ENCODE measurements at places on chromosomes 6 and 20.

GRCh38 chr6:141758430-141758829 lies 374.3 kb upstream of the GJE1 start:
- DNase-seq, result no peak

DNA sequence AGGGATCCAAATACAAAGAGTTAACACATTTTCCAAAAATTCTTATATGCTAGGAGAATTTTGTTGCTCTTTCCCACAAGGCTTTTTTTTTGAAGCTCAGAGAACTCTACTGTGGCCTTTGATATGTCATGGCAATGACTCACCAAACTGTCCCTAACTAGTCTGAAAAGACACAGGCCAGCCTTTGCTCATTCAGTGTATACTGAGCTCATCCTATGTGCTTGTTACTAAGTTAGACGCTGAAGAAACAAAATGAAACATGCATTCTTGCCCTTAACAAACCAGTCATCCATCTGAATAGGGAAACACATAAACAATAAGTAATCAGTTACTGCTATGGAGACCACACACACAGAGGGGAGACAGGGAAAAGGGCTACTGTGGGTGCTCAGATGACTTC lies 291.8 kb downstream of the FOXC1 start:
- DNase-seq, result no peak

DNA sequence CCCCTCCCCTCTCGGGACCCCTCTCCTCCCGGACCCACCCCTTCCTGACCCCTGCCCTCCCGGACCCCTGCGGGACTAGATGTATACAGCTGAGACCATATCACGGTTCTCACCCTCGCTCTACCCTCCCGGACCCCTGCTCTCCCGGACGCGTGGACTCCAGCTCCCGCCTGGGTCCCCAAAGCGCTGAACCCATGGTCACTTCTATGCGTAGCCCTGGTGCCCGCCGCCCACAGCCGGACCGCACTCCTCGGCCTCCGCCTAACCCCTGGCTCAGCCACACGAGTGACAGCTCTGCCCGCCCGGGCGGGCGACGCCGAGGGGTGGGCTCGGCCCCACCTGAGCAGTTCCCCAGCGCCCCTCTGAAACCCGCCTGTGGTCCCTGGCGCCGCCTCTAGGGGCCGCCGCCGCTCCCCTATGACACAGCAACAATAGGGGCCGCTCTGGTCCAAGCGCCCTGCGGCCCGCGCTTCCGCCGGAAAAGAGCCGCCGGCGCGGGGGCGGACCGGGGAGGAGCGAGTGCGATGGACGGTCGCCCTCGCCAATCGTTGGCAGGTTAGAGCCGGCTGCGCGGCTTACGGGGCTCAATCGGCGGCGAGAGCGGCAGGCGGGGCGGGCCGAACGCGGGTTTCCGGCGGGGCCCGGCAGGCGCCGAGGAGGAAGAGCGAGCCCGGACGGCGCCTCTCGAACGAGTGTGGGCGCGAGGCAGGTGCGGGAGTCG lies at the start of gene ADRM1:
Gene ADRM1, plus strand, starts transcription at position 657 of the 721 bp plus-strand sequence. CDS start 572 bp downstream, outside the sequence.
- peak; percentile 100 for DNase-seq

DNA sequence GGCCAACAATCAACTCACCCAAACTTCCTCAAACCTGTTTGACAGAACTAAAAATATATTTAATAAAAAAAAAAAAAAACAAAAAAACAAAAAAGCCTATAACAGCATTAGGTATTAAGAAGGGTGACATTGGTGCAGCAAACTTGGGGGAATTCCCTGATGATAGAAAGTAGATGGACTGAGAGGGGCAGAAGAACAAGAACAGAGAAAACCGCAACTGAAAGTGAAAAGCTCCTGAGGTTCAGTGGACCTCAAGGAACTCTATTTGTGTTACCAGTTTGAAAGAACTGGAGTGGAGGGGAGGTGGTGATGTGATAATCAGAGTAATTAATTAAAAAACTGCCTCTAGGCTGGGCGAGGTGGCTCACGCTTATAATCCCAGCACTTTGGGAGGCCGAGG lies 53.8 kb downstream of the MACROD2 start:
- DNase-seq, result no peak

DNA sequence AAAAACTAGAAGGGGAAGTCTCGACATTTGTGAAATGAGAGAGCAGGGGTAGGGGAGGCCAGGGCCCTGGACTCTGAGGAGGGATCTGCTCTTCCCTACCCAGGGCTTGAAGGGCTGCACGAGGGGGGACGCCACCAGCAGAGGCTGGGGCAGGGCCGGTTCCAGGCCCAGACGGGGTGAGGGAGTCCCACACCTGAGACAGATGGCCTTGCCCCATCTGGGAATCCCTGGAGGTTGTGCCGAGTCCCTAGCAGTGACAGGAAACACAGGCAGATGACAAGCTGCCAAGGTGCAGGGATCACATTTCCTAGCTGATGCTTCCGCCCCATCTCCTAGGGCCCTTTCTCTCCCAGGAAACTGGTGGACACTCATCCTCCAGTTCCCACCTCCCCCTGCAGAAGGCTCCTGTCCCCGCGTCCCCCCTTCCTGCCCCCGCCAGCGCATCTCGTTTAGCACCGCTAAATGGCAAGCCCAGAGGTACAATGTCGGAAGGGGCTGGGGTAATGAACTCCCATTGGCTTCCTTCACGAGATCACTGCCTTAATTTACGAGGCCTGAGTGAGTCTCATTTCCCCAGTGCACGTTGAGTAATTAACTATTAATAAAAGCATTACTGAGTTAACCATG lies 35.2 kb upstream of the CDH22 start:
- DNase-seq, result no peak

DNA sequence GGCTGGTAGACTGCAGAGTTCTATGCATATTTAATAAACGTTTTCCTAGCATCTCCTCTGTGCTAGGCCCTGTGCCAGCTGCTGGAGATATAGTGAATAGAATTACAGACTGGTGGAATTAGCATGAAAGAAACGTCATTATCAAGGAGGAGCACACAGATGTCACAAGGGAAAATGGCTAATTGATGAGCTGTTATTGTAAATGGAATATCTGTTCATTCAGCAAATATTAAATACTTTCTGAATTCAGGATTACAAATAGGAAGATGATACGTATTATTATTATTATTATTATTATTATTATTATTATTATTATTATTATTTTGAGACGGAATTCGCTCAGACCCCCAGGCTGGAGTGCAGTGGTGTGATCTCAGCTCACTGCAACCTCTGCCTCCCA lies 1.2 kb downstream of the AAR2 start:
- DNase-seq, result no peak

DNA sequence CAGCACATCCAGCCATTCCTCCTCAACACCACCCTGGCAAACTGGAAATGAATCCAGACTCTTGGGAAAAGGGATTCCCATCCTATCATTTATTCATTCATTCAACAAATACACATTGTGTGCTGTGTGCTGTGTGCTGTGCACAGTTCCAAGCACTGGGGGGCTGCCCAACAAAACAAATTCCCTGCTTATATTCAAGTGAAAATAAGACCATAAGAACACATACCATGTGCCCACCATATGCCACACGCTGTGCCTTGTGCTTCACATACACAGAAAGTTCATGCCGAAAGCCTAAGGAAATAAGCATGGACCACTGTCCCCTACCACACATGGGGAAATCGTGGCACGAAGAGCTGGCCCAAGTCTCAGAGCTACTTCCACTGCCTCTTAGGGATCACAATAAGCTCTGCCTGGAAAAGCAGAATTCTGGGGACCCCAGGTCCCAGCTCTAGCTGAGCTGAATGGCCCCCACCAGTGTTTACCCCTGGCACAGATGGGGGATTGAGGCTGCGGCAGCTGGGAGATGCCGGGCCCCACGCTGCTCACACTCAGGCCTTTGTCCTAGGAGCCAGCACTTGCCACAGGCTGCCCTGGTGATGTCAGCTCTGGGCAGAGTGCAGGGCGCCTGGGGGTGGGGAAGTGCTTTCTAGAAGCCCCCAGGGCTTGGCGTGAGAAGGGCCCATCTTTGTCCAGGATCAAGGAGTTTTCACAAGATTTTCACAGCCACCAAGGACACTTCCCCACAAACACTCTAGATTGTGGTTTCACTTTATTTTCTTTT lies 99.6 kb downstream of the PREX1 start:
- DNase-seq, result no peak

GRCh38 chr6:168089186-168090063 lies 10.4 kb upstream of the FRMD1 start:
- no peak for DNase-seq

DNA sequence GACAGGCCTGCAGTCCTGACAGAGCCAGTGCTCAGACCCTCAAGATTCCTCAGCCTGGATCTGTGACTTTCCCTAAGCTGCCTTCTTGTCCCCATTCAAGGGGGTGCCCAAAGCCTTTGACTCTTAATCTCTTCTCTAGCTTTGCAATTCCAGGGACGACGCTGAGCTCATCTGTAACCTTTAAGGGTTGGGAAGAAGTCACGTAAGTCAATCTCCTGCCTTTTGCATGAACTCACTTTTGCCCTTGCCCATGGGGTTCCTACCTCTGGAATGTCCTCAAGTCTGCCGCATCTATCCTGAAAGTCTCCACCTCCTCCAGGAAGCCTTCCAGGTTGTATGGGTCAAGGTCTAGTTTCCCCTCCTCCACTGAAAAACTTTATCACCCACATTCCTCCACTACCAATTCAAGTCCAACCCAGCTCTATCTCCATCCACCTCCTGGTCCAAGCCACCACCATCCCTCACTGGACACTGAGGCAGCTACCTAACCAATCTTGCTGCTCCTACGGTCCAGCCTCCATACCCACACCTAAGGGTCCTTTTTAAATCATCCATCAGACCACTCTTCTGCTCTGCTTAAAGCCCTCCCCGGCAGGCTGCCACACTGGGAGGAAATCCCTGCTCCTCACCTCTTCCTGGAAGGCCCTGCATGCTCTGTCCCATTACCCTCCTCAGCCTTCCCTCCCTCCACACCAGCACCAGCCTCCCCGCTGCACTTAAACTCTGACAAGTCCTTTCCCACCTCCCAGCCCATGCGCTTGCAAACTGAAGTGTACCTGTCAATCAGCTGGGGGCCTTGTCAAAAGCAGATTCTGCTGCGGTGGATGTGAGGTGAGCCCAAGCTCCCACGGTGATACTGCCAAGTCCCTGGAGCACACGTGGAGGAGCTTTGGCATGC lies 29.7 kb downstream of the PREX1 start:
- no peak for DNase-seq

DNA sequence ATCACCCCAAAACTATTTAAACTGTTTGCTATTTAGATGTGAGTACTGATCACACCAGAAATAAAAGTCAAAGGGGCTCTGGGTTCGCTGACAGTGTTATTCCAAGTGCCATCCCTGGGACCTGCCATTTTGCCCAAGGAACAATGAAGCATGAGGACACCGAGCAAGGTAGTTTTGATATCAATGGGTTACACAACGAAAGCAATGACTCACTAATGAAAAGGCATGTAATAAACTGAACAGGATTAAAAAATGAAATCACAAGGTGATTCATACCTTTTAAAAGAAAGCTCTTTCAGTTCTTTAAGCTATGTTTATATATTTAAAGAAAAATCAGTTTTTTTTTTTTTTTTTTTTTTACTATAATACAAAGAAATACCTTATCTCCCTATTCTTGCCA lies 102.0 kb downstream of the HS3ST5 start:
- peak; percentile 46 for DNase-seq

GRCh38 chr20:24836041-24836533 lies 113.0 kb upstream of the CST7 start:
- DNase-seq, result no peak

- DNase-seq, result no peak
Measured at GRCh38 chr20:20690676-20691476, 21.6 kb downstream of the RALGAPA2 start.

GRCh38 chr6:11251553-11252360 lies 19.3 kb upstream of the NEDD9 start:
- peak; percentile 36 for DNase-seq

DNA sequence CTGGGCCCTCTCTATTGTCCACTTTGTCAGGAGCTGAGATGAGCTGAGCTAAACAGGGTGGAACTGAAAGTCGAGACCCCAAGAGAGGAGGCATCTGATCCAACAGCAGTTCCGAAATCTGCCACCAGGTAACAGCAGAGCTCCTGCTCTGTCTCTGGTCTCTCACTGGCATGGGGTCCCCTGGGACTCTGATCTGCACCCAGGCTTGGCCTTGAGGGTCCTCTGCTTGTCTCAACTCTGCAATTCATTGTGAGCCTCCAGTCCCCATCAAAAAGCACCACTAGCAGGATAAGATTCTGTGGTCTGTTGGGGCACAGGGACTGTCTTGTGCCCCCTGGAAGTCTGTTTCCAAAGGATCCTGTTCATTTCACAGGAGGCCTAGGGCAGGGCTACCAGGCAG lies 62.5 kb upstream of the TOP1 start:
- DNase-seq, result no peak

GRCh38 chr6:167806061-167806700 lies 20.5 kb upstream of the AFDN start:
- DNase-seq, result no peak

DNA sequence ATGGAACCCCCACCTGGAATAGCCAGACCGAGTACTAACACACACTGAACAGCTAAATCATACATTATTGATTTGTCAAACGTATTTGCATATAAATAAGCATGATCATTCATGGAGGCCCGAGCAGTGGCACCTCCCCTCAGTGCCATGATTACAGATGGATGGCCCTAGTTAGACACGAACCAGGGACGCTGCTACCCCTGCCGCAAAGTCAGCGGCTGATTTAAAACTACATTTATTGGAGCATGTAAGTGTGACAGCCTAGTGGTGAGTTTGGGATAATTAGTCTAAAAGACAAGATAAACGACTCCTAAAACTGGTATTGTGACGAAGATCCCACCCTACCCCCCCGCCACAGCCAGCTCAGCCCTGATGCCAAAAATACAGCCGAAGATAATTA lies 159.1 kb upstream of the MAFB start:
- no peak for DNase-seq

GRCh38 chr6:148179786-148180185 lies 162.9 kb upstream of the SASH1 start:
- peak; percentile 15 for DNase-seq

DNA sequence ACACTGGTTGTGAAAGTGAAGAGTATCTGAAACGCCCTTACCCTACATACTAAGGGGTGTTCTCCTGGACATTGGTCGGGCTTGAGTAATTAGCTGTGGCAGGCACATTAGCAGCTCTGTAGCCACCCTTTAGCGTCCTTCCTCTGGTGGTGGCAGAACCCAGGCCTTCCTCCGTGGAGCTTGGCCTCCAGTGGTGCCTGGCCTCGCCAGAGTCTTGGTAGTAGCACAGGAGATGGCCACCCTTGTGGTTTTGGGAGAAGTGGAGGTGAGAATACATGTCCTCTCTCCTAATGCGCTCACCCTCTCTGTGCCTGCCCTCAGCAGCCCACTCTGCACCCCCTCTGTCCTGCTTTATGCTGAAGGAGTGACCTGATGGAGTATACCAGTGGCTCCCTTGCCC lies 17.6 kb upstream of the UQCC2 start:
- no peak for DNase-seq

GRCh38 chr6:143949535-143949934 lies 58.5 kb downstream of the PLAGL1 start:
- no peak for DNase-seq

- no peak for DNase-seq
Measured at GRCh38 chr6:144220031-144220790, 64.9 kb upstream of the UTRN start.

DNA sequence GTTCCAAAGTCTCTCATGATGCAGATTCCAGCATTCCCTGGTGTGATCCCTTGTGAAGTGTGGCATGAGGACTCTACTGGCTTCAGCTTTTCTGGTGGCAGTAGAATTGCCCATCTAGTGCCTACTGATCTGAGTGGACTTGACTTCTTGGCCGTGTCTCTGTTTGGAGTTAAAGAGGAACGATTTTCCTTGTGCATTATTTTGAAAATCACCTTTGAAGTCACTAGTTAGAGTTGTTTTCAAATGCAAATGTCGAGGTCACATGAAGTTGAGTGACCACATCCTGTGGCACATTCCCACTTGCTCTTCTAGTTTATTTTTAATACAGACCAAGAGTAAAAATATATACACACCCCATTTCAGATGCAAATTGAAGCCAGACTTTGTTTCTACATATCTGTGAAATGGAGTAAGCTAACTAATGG lies 270.7 kb upstream of the TAB2 start:
- DNase-seq, result no peak
